ENCODE measurements at places on chromosomes 11 and 22.

- no peak for DNase-seq
Measured at GRCh38 chr11:45809456-45810395, 4.8 kb downstream of the SLC35C1 start.

DNA sequence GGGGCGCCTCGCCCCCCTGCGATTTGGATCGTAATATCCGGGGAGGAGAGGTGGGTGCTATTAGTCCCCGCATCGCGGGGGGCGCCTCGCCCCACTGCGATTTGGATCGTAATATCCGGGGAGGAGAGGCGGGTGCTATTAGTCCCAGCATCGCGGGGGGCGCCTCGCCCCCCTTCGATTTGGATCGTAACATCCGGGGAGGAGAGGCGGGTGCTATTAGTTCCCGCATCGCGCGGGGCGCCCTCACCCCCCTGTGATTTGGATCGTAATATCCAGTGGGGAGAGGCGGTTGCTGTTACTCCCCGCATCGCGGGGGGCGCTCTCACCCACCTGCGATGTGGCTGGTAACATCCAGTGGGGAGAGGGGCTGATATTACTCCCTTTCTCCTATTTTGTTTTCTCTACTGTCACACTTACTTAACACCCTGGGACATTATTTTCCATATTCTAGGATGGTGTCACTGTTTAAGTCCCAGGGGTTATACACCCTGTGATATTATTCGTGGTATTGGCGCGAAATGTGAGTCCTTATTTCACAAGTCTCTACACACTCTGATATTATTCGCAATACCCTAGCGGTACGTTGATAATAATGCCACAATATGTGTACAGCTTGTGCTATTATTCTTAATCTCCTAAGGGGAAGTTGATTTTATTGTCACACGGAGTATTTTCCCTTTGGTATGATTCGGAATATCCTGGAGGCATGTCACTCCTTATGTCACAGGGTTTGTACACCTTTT lies 57.8 kb upstream of the ALDH3B2 start:
- DNase-seq, result peak; percentile 16

- no peak for DNase-seq
Measured at GRCh38 chr22:23789121-23789520, 2.4 kb downstream of the SMARCB1 start.

GRCh38 chr11:64438986-64439771 lies 80.2 kb downstream of the RPS6KA4 start:
- DNase-seq, result no peak

- no peak for DNase-seq
Measured at GRCh38 chr11:16982809-16983208, 31.4 kb downstream of the PLEKHA7 start.

DNA sequence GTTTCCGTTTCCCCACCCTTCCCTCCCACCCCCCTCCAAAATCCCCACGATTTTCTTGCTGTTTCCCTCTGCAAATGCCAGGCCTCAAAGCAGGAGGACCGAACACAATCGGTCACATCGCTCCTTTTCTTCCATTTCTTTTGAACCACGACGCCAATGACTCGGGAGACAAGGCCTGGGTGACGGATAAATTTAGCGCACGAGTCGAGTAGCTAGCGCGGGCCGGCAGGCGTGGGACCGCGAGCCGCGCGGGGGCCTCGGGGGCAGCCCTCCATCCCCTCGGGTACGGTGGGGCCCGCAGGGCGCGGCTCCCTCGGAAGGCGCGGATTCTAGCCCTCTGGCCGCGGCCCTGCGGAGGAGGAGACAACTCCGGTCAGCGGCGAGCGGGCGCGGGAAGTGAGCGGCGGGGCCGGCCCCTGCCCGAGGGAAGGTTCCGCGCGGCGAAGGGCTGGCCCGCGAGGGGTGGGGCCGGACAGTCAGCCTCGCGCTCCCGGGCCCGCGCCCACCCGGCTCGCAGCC lies 414 bp downstream of the JOSD1 start:
- DNase-seq, result no peak

GRCh38 chr22:22348127-22348814 lies 103.7 kb downstream of the VPREB1 start:
- DNase-seq, result no peak

GRCh38 chr11:62656796-62657429 lies 3.8 kb upstream of the INTS5 start:
- no peak for DNase-seq

DNA sequence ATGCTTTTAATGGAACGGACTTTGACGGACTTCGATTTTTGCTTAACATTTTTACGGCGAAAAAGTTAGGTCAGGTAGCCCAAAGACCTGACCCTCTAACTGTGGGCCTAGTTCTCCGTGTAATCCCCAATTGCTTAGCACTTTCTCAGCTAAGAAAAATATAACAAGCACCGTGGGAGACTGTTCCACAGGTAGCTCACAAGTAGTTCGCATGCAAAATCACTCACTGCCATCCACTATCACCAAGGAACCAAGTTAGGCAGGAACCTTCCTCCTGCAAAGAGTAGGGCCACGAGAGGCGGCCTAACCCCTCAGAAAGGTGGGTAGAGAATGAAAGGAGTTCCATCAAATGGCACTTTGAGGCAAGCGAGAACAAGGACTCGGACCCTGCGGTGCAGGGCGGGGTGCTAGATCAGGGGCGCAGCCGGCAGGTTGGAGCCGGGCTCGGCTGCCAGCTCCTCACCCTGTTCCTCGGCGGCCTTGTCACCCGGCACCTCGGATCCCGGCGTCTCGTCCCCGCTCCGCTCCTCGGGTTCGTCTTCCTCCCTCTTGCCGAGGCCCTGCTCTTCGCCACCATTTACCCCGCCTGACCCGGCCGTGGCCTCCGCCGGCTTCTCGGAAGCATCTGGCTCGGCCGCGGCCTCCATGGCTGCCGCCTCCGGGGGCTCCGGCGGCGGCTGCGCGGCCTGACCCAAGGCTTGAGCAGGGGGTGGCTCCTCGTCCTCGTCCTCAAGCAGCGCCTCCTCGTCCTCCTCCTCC lies 922 bp downstream of the HNRNPUL2 start:
- DNase-seq, result no peak

DNA sequence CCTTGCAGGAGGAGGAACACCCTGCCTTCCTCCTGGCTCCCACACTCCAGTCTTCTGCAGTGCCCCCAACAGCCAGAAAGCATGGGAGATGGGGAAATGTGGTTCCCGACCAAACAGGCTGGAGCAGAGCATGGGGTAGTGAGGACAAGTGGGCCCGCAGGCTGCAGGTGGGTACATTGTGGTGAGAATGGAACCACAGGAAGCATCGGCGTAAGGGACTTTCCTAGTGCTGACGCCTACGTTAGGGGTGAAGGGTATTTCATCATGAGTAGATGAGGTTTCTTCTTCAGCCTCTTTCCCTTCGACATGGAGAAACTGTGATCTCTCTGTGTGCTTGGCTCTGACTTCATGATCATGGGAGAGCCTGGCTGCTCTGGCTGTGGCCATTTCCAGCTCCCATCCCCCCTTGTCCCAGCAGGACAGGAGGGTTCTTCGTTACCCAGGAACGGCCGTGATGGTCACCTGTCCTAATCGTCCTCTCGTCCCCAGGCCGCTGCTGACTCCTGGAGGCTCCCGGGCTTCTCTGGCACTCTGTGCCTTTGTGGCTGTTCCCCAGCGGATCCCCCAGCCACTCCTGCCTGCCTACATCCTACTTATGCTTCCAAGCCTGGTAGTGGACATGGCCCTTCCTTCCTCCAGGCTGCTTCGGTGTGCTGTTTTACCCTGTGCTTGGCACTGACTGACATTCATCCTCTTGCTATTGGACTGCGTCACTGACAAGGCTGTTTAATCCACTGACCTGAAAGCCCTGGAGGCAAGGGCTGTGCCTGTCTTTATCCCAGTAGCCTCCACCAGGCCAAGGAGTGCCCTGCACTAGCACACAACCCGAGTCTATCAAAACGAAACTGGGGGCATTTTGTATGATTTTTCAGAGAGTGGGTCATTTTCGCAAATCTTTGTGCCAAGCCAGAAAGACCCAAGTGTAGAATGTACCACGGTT lies 65.2 kb upstream of the CECR2 start:
- DNase-seq, result no peak

GRCh38 chr11:82898241-82898640 lies 2.0 kb downstream of the PRCP start:
- no peak for DNase-seq

GRCh38 chr22:37604875-37605274 lies 3.8 kb upstream of the GGA1 start:
- DNase-seq, result no peak

Measured in activated naive CD4-positive, alpha-beta T cell (primary cell).